ENCODE measurements at places on chromosomes 11 and 22. TPM values are rescaled to one million over a fixed set of nuclear protein-coding genes. Genes with fewer than 3 reads are reported as not detected.
A peak's percentile ranks its signal among the peaks of the same experiment; 100 is the strongest.

GRCh38 chr22:22060200-22061084 is 77.9 kb upstream of the TOP3B start:
- DNase-seq: peak; percentile 77
- H3K27ac ChIP-seq: no peak overlapping the region
- peaks cover 2% of the 10 kb centered on the region for H3K4me1 ChIP-seq
- H3K36me3 ChIP-seq: no peaks in the 10 kb centered on the region
- no peak overlapping the region for H3K4me3 ChIP-seq

OR51E2 gene
- total RNA-seq: not detected

SH3BP1 gene
- 275 TPM for total RNA-seq

VSIG2 gene
- total RNA-seq: not detected

- no peaks in the 10 kb centered on the region for H3K27me3 ChIP-seq
- DNase-seq: no peak
- H3K36me3 ChIP-seq: no peaks in the 10 kb centered on the region
- H3K27ac ChIP-seq: no peak overlapping the region
- H3K4me3 ChIP-seq: no peak overlapping the region
These were observed 13.4 kb downstream of the APLNR start for GRCh38 chr11:57223601-57224000.

ABTB2 gene
- total RNA-seq: 3.8 TPM

- no peak overlapping the region for H3K4me3 ChIP-seq
- DNase-seq: no peak
- H3K4me1 ChIP-seq: no peaks in the 10 kb centered on the region
- no peaks in the 10 kb centered on the region for H3K36me3 ChIP-seq
- no peak overlapping the region for H3K27ac ChIP-seq
These were observed 746.1 kb downstream of the LUZP2 start for GRCh38 chr11:25242928-25243327.

TMEM191C gene
- 1.1 TPM for total RNA-seq

GLYAT gene
- not detected for total RNA-seq

GRCh38 chr11:69171476-69172240 is 15.9 kb downstream of the SMIM38 start:
- peaks cover 5% of the 10 kb centered on the region for H3K4me1 ChIP-seq
- no peaks in the 10 kb centered on the region for H3K27me3 ChIP-seq
- no peak overlapping the region for H3K27ac ChIP-seq
- DNase-seq: no peak
- H3K4me3 ChIP-seq: no peak overlapping the region

- no peak for DNase-seq
- H3K4me3 ChIP-seq: no peak overlapping the region
- no peaks in the 10 kb centered on the region for H3K27me3 ChIP-seq
- no peaks in the 10 kb centered on the region for H3K36me3 ChIP-seq
- H3K27ac ChIP-seq: no peak overlapping the region
These were observed 288.1 kb downstream of the TBC1D22A start for GRCh38 chr22:47050401-47051051.

DNA sequence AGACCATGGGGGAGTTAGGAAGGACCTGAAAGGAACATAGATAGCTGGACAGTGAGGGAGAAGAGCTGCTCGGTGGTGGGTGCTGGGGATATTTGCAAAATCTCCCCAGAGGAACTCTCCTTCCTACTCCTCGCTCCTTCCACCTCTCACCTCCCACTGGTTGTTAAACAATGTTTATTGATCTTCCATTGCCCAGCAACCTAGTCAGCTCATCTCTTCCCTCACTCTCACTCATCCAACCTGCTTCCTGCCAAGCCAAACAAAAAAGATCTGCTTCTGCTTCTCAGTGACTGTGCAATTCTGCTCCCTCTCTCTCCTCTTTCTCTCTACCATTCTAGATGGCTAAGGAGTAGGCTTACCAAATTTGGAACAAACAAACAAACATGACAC is 115.0 kb downstream of the SLC1A2 start:
- peaks cover 5% of the 10 kb centered on the region for H3K36me3 ChIP-seq
- H3K27me3 ChIP-seq: peaks cover 4% of the 10 kb centered on the region
- DNase-seq: no peak
- no peak overlapping the region for H3K4me3 ChIP-seq
- H3K27ac ChIP-seq: no peak overlapping the region

GRCh38 chr11:95853138-95853537 is 62.8 kb downstream of the CEP57 start:
- DNase-seq: no peak
- H3K4me3 ChIP-seq: no peak overlapping the region
- H3K27me3 ChIP-seq: no peaks in the 10 kb centered on the region

- H3K4me3 ChIP-seq: no peak overlapping the region
- no peak for DNase-seq
- H3K4me1 ChIP-seq: peaks cover 29% of the 10 kb centered on the region
- H3K27ac ChIP-seq: peak overlapping the region; percentile 56
- H3K27me3 ChIP-seq: no peaks in the 10 kb centered on the region
These were observed 3.1 kb downstream of the ARHGAP1 start for GRCh38 chr11:46697303-46697702.

DNA sequence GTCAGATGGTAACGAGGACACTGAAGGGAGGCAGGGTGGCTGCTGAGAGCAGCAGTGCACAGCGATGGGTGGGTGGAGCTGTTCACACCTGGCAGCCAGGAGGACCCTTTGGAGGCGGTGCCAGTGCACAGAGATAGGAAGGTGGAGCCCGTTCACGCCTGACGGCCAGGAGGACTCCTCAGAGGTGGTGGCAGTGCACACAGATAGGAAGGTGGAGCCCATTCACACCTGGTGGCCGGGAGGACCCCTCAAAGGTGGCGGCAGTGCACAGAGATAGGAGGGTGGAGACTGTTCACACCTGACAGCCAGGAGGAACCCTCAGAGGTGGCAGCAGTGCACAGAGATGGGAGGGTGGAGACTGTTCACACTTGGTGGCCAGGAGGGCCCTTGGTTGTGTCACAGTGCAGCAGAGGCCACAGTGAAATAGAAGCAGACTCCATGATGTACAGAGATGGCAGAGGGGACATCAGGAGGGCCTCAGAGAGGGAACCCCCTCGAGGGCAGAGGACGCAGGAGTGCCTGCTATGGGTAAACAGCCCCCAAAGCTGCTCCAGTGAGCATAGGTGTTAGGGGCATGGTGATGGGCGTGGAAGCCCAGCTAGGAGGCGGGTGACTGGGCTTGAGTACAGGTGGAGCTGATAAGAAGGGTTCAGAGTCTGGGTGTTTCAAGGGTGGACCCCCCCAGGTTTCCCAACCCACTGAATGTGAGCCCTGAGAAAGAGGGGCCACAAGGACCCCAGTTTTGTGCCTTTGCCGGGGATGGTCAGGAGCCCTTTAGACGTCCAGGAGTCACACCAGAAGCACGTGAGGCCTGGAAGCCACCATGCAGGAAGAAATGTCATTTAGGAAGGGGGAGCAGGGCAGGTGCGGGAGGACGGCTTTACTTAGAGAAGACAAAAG is 566.7 kb downstream of the BRD1 start:
- H3K4me1 ChIP-seq: no peaks in the 10 kb centered on the region
- H3K27ac ChIP-seq: no peak overlapping the region
- H3K27me3 ChIP-seq: no peaks in the 10 kb centered on the region
- no peak for DNase-seq
- H3K36me3 ChIP-seq: no peaks in the 10 kb centered on the region

PTPN5 gene
- total RNA-seq: not detected

LRRC51 gene
- total RNA-seq: 9.2 TPM

- peak overlapping the region; percentile 94 for H3K4me3 ChIP-seq
- peak overlapping the region; percentile 85 for H3K27ac ChIP-seq
- peaks cover 45% of the 10 kb centered on the region for H3K4me1 ChIP-seq
- H3K36me3 ChIP-seq: peaks cover 17% of the 10 kb centered on the region
These were observed 585 bp downstream of the THYN1 start for GRCh38 chr11:134252346-134253187.

ANGPTL5 gene
- not detected for total RNA-seq

OR52I1 gene
- total RNA-seq: not detected

- H3K4me1 ChIP-seq: no peaks in the 10 kb centered on the region
- no peak for DNase-seq
- H3K27me3 ChIP-seq: no peaks in the 10 kb centered on the region
- no peak overlapping the region for H3K27ac ChIP-seq
- H3K36me3 ChIP-seq: no peaks in the 10 kb centered on the region
These were observed 602 bp upstream of the INPP5J start for GRCh38 chr22:31122196-31122531.

GRCh38 chr11:91591021-91591420 is 633.6 kb upstream of the FAT3 start:
- H3K27ac ChIP-seq: no peak overlapping the region
- H3K4me3 ChIP-seq: no peak overlapping the region
- H3K36me3 ChIP-seq: no peaks in the 10 kb centered on the region
- DNase-seq: no peak
- H3K27me3 ChIP-seq: no peaks in the 10 kb centered on the region

DNA sequence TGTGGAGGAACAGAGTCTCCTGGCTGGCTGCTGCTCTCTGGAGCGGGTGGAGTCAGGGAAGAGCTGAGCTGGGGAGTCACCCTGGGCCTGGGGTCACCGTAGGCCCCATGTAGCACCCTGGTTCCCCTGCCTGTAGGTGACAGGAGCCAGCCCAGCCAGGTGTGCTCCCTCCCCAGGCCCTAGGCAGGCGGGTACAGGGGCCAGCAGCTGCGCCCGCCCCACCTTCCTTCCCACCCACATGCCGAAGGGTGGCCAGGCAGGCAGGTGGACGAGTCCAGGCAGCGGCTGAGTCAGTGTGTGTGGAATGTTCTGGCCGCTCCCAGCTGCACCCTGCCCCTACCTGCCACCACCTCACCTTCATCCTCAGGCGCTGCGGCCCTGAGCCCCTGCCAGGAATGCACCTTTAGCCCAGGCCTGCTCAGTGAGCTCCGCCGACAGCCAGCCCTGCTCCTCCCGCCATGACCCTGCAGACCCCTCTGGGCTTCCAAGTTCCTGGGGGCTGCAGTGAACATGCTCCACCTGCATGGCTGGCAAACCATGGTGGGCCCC is 654 bp upstream of the SYT8 start:
- no peaks in the 10 kb centered on the region for H3K36me3 ChIP-seq
- H3K4me3 ChIP-seq: no peak overlapping the region
- H3K4me1 ChIP-seq: peaks cover 2% of the 10 kb centered on the region
- H3K27me3 ChIP-seq: peaks cover 8% of the 10 kb centered on the region
